Inflammatory macrophage (primary cell): ENCODE measurements at places on chromosomes 12 and 14.

DNA sequence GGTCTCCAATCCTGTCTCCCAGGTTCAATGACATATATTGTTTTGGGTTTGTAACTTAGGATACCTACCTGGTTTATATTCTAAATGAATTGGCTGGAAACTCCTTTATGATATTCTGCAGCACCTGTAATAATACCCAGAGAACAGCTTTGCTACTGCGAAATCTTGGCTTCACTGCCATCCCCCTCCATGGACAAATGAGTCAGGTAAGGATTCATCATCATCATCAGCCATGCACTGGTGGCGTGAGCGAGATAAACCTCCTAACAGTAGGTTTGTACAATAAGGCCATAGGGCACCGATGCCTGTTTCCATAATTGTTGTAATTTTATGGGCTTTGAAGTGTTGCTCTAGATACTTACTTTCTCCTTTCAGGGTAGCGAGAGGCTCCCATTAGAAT, 10.7 kb downstream of the DDX47 start:
- DNase-seq = no peak

GRCh38 chr14:105196265-105196960, 15.3 kb upstream of the NUDT14 start:
- no peak for DNase-seq

- DNase-seq = peak; percentile 46
Measured at GRCh38 chr12:4421590-4422031, 24.0 kb downstream of the FGF6 start.

- DNase-seq = no peak
Measured at GRCh38 chr14:64773577-64773976, 69.4 kb downstream of the PLEKHG3 start.

GRCh38 chr14:105376521-105377440, 21.6 kb upstream of the TEX22 start:
- no peak for DNase-seq
